ENCODE measurements at places on chromosomes 12 and 14.

DNA sequence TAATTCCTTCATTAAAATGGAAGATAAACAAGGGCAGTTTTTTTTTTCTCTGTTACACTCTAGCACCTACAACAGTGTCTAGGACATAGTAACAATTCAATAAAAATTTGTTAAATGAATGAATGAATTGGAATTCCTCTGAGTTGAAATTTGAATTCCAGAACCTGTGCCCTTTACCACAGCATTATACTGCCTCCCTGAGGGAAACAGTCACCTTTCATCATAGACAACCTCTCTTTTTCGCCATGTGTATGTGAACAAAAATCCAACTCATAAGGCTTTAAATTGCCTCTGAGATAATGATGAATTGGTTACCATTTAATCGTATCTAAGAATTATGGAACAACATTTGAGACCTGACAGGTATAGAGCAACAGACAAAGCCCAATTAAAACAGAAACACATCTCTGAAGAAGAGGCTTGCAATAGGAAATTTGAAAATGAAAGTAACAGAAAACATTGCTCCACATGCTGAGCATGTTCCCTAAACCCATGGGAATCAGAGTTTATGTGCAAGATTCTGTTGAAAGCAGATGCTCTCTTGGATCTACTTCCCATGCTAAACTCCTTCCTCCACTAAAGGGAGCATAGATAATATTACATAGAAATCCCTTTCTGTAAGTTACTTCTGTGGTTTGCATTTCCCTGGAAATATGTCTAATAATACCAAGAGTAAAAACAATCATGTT is 657.8 kb downstream of the GALC start:
- no peak for DNase-seq

GRCh38 chr12:2035431-2036055 is 17.2 kb upstream of the CACNA1C start:
- DNase-seq, result no peak

GRCh38 chr12:117313926-117314325 is 47.5 kb downstream of the NOS1 start:
- no peak for DNase-seq

GRCh38 chr12:51632623-51633022 is 41.6 kb downstream of the SCN8A start:
- DNase-seq, result no peak

- DNase-seq, result no peak
Measured at GRCh38 chr14:75972801-75973421, 8.9 kb downstream of the TGFB3 start.

- DNase-seq, result no peak
Measured at GRCh38 chr12:47860873-47861272, 41.2 kb upstream of the HDAC7 start.

GRCh38 chr12:63319936-63320633 is 169.1 kb upstream of the AVPR1A start:
- no peak for DNase-seq

DNA sequence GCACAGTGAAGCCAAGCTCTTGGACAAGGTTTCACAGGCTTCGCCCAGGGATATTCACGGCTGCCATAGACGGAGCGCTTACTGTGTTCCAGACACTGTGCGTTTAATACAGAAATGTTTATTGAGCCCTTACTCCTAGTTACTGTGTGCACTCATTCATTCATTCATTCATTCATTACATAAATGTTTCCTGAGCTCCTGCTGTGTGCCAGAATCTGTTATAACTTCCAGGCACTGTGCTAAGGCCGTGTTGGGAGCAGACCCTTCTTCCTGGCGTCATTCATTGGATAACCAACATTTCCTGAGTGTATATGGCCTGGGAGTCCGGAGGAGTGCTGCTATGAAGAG is 760 bp upstream of the MED13L start:
- DNase-seq, result no peak

GRCh38 chr14:62847168-62847567 is 198.1 kb downstream of the KCNH5 start:
- no peak for DNase-seq
